CD4-positive, alpha-beta T cell treated with Interleukin-21 for 1 hour (primary cell): ENCODE measurements at places on chromosomes 2 and 18.

DNA sequence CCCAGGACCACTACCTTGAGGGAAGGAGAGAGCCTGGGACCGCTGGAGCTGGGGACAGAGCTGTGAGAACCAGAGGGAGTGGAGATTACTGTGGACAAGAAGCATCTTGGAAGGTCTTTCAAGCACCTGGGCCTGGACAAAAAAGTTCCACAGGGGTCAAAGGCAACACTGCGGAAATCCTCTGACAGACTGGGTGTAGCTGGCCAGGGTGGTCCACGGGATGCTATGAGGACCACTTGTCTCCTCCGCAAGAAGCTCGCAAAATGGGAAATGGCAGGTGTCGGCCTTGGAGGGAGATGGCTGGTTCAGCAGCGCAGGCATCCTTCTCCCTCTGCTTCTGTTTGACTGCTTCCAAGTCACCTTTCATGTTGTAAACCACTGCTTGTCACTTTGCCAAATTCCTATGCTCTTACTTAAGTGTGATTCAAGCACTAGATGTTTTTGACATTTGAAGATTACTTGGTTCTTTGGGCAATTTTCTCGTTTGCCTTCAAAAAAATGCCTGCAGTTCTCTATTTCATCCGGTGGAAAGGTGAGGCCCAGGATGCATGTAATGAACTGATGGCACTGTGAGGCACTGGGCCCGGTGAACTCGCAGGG, 27.7 kb downstream of the KLHL29 start:
- DNase-seq: no peak

DNA sequence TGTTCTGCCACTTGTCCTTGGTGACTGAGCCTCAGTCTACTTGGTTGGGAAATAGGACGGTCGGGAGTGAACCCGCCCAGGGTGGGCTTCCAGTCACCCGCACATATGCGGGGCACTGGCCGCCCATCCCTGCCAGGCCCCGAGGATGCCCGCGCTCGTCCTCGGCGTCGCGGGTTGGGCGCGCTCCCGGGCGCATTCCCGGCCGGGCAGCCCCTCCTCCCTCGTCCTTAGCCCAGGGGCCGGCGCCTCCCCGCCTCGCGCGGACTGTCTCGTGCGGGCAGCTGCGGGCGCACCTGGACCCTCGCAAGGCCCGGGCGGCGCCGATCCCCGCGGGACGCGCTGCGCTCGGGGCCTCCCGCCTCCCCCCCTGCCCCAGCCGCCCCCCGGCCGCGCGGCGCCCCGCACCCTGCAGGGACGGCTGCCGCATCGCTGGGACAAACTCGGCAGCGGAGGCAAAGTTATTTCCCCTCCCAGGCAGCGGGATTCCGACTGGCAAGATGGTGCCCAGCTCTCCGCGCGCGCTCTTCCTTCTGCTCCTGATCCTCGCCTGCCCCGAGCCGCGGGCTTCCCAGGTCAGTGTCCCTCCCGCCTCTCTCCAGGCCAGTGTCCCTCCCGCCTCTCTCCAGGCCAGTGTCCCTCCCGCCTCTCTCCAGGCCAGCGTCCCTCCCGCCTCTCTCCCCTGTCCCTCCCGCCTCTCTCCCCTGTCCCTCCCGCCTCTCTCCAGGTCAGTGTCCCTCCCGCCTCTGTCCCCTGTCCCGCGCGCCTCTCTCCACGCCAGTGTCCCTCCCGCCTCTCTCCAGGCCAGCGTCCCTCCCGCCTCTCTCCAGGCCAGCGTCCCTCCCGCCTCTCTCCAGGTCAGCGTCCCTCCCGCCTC, at the start of gene FBLN7:
TSS of gene FBLN7 (plus strand) at position 227 of the 874 bp plus-strand sequence. CDS start at position 498, 271 bp downstream.
- no peak for DNase-seq

DNA sequence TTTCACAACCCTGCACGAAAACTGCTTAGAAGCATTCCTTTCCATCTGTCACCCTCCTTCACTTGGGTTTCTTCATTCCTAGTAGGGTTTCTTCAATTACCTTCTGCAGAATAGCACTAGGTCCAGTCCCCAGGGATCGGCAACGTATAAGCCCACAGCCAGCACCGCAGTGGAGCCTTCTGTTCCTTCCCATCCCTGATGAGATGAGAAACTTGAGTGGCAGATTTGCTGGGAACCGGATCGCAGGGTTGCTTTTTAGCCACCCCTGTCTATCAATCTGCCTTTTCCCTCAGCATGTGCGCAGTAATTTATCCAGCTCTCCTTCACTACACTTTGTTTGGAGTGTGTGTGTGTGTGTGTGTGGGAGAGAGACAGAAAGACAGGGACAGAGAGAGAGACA, 94.2 kb downstream of the CD8B2 start:
- DNase-seq: no peak

- no peak for DNase-seq
These were observed 327.5 kb downstream of the KIAA1328 start for GRCh38 chr18:37156330-37156942.

GRCh38 chr2:241430178-241430577, 74.1 kb downstream of the FARP2 start:
- DNase-seq: no peak

DNA sequence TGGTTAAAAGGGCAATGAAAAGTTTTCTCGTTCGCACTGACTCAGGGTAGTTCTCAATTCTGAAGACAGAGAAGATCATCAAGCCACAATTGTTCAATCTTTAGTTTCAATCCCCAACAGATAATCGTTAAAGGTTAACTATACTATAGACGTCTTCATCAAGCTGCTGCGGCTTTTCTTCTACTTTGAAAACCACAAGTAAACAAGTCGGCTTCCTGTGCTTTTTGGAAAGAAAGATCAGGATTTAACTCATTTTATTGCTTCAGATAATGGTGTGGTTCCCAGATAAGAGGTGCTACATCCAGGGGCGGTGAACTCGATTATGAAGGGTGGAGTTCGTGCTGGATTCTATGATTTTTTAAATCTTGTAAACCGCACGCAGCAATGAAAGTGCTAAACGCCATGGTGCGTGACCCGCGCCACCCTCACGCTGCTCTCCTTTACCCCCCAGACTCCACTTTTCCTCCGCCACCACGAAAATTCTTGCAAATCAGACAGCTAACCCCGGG, 545 bp upstream of the CDCA7 start:
- DNase-seq: no peak

GRCh38 chr18:68935686-68936085, 137.8 kb downstream of the CCDC102B start:
- no peak for DNase-seq

GRCh38 chr2:174711206-174711605, 53.1 kb downstream of the CHRNA1 start:
- DNase-seq: no peak

DNA sequence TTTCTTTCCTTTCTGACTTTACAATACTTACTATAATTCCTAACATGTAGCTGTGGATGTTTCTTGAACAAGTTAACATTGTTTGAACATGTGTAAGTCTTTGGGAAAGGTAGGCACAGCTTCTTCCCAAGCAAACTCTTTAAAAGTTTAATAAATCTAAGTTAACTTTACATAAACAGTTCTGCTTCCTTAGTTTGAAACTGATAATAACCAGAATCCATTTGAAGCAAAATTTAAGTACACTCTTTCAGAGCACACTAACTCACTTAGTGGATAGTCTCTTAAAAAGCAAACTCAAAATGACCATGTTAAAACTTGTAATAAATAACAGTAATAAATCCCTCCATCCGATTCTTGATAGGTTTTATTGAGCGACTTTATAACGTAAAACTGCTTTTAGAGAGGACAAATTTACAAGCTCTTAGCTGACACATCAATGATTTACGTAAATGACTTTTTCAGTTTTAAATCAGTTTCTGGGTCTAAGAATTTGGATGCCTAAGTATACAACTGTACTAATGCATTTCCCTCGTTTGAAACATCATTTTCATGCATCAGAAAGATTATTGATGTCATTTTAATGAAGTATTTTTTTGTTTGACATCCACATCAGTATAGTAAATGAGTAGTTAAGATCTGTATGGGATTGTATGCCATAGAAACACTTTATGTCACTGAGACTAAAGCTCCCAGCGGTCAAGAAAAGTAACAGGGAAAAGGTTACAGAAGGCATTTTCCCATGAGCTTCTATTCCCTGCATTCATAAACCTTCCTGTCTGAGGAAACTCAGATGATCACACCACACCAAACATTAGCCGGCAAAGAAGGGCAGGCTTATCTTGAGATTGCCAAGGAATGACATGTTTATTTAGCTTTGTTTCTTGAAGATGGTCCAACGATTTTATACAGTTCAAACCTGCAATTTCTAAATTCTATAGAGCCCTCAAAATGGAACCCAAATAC, 67.5 kb downstream of the PDE1A start:
- DNase-seq: no peak

DNA sequence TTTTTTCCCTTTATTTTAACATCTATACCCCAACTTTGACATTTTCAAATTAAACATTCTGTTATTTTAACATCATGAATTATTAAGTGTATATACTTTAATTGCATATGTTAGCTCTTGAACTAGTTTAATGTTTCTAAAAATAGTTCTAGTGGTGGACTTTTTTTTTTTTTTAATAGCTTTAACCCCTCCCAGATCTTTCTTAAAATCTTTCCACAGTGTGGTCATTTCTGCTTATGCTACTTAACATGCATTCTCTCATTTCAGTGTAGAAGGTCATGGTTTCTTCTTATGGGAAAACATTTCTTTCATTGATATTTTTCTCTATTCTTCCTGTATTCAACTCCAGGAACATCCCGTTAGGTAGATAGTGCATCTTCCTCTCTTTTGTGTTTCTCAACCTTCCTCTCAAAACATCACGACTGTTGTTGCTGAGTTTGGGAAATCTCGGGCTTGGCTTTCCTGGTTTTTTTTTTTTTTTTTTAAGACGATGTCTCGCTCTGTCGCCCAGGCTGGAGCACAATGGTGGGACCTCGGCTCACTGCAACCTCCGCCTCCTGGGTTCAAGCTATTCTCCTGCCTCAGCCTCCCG, 849 bp upstream of the TMEM18 start:
- no peak for DNase-seq
